Upper lobe of left lung (tissue), 6 donors: ENCODE measurements at places on chromosomes 2 and 18. TPM values are rescaled to one million over a fixed set of nuclear protein-coding genes. Genes with fewer than 3 reads are reported as not detected.

The STPG4 gene
- total RNA-seq: 1.2 TPM

The ATP6V1C2 gene
- total RNA-seq: 12.1 TPM

The PROM2 gene
- total RNA-seq: 3.3 TPM

- no peaks in the 10 kb centered on the region for H3K36me3 ChIP-seq
- peaks cover 85% of the 10 kb centered on the region for H3K4me1 ChIP-seq
Measured at GRCh38 chr2:101766871-101767739, 69.6 kb downstream of the MAP4K4 start.

- peaks cover 5% of the 10 kb centered on the region for H3K4me1 ChIP-seq
- no peaks in the 10 kb centered on the region for H3K36me3 ChIP-seq
- H3K27me3 ChIP-seq: no peaks in the 10 kb centered on the region
Measured at GRCh38 chr18:74219056-74219455, 70.7 kb downstream of the TIMM21 start.
